Sigmoid colon (tissue), 7 donors: ENCODE measurements at places on chromosomes 1 and 21. TPM values are rescaled to one million over a fixed set of nuclear protein-coding genes. Genes with fewer than 3 reads are reported as not detected.

GRCh38 chr1:172108161-172108893, 267.0 kb downstream of the DNM3 start:
- H3K27ac ChIP-seq: no peak overlapping the region
- H3K4me1 ChIP-seq: no peaks in the 10 kb centered on the region
- H3K27me3 ChIP-seq: no peaks in the 10 kb centered on the region
- no peaks in the 10 kb centered on the region for H3K36me3 ChIP-seq

DNA sequence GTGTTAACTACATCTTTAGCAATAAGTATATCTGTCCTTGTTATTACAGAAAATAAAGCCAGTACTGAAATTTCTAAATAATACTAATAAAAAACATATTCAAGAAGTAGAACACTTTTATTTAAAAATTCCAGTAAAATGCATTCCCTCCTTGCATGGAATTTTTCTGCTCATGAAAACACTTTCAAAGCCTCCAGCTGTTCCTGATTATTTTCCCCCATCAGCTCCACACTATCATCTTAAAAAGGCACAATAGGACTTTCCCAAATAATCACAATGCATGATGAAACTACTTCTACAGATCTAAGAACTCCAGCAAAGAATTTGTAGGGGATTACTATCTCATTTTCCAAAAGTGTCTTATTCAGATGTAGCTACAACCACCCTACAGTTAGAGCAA, 162.6 kb upstream of the USP25 start:
- H3K27ac ChIP-seq: no peak overlapping the region
- no peaks in the 10 kb centered on the region for H3K27me3 ChIP-seq
- no peak for DNase-seq
- no peaks in the 10 kb centered on the region for H3K4me1 ChIP-seq

DNA sequence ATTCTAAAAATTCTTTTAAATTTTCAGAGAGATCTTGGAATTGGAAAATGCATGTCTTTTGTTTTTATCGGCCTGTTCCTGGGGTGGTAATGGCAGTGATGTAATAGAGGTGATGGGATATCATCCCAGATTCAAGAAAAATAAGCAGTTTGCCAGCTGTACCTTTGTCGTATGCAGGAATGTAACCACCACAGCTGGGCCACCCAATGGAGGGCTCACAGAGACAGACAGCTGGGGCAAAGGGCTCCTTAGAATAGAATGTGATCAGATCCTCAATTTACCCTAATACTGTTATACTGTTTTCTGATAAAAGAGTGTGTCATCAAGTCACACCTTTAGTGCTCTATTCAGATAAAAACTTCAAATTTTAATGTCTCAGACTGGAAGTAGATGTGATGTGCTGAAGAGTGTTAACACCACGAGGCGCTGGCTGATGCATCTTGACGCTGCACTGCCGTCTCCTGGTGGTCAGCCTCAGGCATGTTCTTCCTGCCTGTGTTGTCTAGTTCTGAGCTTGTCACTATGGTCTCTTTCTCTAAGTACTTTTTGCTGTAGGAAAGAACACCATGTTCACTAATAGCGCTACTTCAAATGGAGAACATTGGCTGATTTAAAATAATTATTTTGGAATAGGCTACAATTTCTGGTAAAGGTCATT, 78.8 kb downstream of the C1orf21 start:
- no peak for DNase-seq
- H3K27ac ChIP-seq: no peak overlapping the region
- peaks cover 34% of the 10 kb centered on the region for H3K4me1 ChIP-seq
- no peaks in the 10 kb centered on the region for H3K27me3 ChIP-seq
- no peaks in the 10 kb centered on the region for H3K36me3 ChIP-seq

DNA sequence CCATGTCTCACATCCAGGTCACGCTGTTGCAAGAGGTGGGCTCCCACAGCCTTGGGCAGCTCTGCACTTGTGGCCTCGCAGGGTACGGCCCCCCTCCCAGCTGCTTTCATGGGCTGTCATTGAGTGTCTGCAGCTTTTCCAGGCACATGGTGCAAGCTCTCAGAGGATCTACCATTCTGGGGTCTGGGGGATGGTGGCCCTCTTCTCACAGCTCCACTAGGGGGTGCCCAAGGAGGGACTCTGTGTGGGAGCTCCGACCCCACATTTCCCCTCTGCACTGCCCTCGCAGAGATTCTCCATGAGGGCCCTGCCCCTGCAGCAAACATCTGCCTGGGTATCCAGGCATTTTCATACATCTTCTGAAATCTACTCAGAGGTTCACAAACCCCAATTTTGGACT, 219.4 kb downstream of the LRRC7 start:
- no peaks in the 10 kb centered on the region for H3K4me1 ChIP-seq
- no peaks in the 10 kb centered on the region for H3K27me3 ChIP-seq
- H3K4me3 ChIP-seq: no peak overlapping the region
- H3K36me3 ChIP-seq: no peaks in the 10 kb centered on the region
- no peak for DNase-seq
- H3K27ac ChIP-seq: no peak overlapping the region

DNA sequence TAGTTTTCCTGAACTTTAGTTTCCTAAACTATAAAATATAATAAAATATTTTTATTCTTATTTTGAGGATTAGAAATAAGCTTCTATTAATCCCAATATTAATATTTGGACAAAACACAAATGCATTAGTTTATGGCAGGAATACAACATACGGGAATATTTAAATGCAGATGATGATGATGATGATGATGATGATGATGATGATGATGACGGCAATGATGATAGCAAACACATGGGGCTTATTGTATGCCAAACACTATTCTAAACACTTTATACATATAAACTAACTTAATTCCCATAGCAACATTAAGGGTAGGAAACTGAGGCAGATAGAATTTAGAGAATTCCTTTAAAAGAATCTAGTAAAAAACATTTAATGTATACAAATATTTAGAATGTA, 541.5 kb upstream of the BEND5 start:
- no peaks in the 10 kb centered on the region for H3K4me1 ChIP-seq
- H3K27me3 ChIP-seq: no peaks in the 10 kb centered on the region
- H3K27ac ChIP-seq: no peak overlapping the region
- H3K4me3 ChIP-seq: no peak overlapping the region
- no peaks in the 10 kb centered on the region for H3K36me3 ChIP-seq

- H3K27ac ChIP-seq: no peak overlapping the region
- H3K4me3 ChIP-seq: no peak overlapping the region
- H3K36me3 ChIP-seq: no peaks in the 10 kb centered on the region
- no peaks in the 10 kb centered on the region for H3K27me3 ChIP-seq
- H3K4me1 ChIP-seq: peaks cover 14% of the 10 kb centered on the region
- no peak for DNase-seq
Measured at GRCh38 chr1:168664069-168664834, 64.8 kb downstream of the DPT start.

DNA sequence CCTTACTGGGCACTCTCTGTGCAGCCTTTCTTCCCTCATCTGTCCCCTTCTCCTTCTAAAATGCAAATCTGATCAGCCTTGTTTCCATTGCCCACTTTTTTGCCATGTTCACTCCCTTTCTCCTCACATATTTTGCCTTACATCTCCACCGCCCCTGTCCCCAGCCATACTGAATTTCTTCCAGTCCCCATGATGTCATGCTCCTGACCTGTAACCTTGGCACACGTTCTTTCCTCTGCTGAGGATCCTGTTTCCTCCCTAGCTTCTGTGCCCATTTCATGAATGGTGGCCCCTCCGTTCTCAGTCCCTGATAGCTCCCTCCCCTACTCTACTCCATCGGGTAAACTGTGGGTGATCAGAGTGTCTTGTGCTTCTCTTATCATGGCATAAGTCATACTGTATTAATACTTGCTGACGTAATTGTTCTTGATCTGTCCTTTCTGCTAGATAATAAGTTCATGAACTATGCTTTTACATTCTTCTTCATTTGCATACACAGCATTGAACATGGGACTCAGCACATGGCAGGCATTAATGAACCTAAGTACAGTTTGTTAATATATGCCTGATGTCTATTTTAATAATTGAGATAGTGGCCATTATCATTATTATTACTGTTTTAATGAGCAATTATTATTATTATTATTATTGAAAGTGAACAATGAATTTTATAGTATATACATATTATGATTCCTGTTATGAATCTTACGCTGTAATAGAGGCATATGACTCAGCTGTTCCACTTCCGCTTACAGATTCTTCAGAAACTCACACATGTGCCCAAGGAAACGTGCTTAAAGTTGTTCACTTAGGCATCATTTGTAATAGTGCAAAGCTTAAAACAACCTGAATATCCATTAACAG, 28.5 kb downstream of the MAP3K21 start:
- no peak overlapping the region for H3K27ac ChIP-seq
- DNase-seq: no peak
- H3K36me3 ChIP-seq: no peaks in the 10 kb centered on the region
- no peak overlapping the region for H3K4me3 ChIP-seq
- no peaks in the 10 kb centered on the region for H3K4me1 ChIP-seq
- H3K27me3 ChIP-seq: no peaks in the 10 kb centered on the region

- H3K27ac ChIP-seq: no peak overlapping the region
- no peak for DNase-seq
- no peaks in the 10 kb centered on the region for H3K36me3 ChIP-seq
- no peaks in the 10 kb centered on the region for H3K4me1 ChIP-seq
Measured at GRCh38 chr1:192565946-192566345, 9.6 kb upstream of the RGS1 start.

DNA sequence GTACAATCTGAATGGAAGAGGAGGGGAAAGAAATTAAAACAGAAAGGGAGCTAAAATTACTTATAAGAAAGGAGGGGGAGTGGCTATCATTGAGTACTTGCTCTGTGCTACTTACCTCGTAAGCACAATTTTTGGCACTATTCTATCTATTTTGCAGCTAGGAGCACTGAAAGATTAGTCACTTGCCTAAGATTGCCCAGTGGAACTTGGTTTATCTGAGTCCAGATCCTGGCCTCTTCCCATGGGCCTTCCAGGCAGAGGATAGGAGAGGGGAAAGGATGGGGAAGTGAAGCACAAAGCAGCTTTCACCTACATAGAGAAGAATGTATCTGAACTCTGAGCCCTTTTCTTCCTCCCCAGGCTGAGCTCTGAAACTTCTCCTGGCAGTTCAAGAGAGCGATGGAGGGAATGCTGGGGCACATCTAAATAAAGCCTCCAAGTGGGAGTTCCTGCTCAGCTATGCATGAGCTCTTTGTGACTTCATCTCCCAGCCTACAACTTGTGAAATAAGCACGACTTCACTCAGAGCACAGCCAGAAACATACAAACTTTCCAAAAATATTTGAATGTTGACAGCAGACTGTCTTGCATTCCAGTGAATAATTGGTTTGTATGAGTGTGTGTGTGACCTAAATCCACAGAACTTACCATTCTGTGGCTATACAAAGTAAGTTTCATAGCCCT, 29.4 kb downstream of the HMGB4 start:
- no peaks in the 10 kb centered on the region for H3K36me3 ChIP-seq
- no peaks in the 10 kb centered on the region for H3K4me1 ChIP-seq
- no peak overlapping the region for H3K4me3 ChIP-seq

- H3K4me3 ChIP-seq: no peak overlapping the region
- no peaks in the 10 kb centered on the region for H3K27me3 ChIP-seq
- no peak overlapping the region for H3K27ac ChIP-seq
Measured at GRCh38 chr1:47635597-47635996, 197.8 kb downstream of the FOXD2 start.

DNA sequence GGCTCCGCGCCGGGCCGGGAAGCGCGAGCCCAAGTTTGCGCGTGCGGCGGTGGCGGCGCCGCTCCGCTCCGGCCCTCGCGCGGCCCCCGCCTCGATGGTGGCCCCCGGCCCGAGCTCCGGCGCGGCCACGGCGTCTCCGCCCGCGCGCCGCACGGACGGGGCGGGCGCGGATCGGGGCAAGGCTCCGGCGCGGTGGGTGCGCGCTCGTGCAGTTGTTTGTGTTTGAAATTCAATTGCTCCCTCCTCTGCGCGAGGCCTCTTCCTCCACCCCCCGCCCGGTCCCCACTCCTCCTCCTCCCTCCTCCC, at the start of gene HDGF:
Gene HDGF (minus strand): TSS at position 225 of the 306 bp plus-strand sequence. CDS start 246 bp downstream, outside the sequence.
- no peaks in the 10 kb centered on the region for H3K27me3 ChIP-seq
- H3K27ac ChIP-seq: peak within 1 kb of the TSS; percentile 100
- peak within 1 kb of the TSS; percentile 98 for H3K4me3 ChIP-seq
- H3K4me1 ChIP-seq: no peaks in the 10 kb centered on the region

Gene CFAP45
- not detected for total RNA-seq

Gene SLAMF9
- not detected for total RNA-seq
